NCI-H526 (cell line): ENCODE measurements at places on chromosomes 4 and X.

GRCh38 chrX:132483951-132484350, 4.9 kb downstream of the MBNL3 start:
- peak; percentile 53 for DNase-seq

DNA sequence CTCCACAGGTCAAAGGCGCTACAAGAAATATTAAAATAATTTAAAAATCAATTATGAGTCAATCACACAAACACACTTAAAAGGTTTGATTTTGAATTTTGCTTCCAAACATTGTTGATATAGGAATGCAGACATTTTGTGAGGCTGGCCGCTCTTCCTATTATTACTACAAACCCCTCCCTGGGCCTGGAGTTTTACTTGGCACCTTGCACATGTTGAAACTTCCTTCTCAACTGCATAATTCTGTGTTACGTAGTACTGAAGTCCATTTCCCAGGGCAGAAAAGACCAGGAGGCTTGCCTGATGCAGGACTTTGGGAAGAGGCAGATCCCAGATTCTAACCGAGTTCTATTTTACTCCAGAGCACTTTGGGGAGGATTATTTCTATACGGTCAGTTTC, 71.5 kb downstream of the CYTL1 start:
- DNase-seq, result no peak

- DNase-seq, result no peak
Observed at GRCh38 chrX:45952030-45952429, 593.2 kb downstream of the ZNF674 start.

DNA sequence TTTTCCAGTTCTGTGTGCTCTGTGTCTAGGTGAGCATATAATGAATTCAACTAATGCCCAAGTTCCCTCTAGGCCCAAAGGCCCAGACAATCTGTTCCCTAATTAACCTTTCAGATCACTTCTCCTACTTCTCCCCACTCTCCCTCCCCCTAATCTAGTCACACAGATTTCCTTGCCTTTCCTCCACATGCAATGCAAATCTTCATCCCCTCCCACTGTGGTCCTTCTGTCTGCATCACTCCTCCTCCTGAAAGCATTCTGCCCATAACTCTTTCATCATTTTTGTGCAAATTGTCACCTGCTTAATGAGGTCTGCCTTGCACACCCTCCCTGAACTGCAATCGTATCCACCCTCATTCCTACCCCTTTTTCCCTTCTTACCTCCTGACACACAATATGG, 346.6 kb downstream of the FBXO8 start:
- no peak for DNase-seq

- DNase-seq, result no peak
Observed at GRCh38 chrX:828411-828959, 197.9 kb downstream of the SHOX start.

DNA sequence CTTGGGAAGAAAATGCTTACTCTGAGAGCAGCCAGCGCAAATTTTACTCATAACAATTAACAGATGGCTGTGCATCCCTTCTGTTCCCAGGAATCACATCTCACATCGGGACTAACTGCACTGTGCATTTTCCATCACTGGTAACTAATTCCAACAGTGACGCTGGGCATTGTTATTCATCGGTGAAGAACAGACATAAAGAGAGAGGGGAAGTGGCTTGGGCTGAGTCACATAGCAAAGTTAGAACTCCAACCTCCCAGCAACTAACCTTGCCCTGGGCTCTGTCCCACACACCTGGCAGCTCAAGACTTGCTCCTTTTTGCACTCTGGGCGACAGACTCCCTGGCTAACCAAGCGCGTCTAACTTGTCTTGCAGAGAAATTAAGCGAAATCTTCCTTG, 6.4 kb upstream of the LONRF3 start:
- DNase-seq, result no peak

- DNase-seq, result no peak
Observed at GRCh38 chrX:109974906-109975655, 27.8 kb upstream of the TMEM164 start.

DNA sequence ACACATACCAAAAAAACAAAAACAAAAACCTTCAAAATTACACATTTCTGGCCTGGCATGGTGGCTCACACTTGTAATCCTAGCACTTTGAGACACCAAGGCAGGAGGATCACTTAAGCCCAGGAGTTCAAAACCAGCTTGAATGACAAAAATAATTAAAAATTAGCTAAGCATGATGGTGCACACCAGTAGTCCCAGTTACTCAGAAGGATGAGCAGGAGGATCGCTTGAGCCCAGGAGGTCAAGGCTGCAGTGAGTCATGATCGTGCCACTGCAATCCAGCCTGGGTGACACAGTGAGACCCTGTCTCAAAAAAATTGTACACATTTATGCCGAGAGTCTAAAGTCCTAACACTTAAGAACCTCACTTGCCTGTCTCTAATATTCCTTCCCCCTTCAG, 18.3 kb downstream of the SLC39A8 start:
- DNase-seq, result no peak

GRCh38 chr4:85826060-85826678, 351.2 kb downstream of the ARHGAP24 start:
- DNase-seq, result peak; percentile 19

DNA sequence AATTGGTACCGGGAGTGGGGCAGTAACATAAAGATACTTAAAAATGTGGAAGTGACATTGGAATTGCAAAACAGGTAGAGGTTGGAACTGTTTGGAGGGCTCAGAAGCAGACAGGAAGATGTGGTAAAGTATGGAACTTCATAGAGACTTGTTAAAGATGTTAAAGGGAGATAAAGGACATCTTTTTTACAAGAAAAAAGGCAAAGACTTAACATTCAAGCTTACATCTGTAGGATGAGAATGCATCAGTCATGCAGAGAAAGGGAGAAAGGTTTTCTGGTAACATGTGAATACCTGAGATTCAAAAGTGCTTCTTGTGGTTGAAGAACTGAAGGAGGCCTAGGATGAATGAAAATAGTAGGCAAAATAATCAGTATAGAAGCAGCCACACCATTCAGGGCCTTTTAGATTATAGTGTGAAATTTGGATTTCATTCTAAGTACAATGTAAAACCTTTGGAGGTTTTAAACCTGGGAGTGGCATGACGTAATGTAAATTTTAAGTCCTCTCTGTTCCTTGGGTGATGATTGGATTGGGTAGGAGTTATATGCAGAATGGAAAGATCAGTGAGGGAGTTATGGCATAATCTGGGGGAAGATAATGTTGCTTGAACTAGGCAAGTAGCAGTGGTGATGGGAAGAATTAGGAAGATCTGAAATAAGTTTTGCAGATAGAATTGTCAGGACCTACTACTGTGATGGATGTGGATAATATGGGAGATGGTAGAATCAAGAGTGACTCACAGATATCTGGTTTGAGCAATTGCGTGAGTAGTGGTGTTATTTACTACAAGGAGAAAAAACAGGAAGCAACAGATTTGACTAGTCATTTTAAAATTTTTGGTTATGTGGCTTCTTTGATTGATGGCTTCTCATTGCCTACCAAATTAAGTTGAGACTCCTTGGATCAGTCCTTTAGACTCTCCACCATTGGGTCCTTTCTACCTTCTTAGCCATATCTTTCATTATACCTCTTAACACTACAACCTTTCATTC, 138.7 kb downstream of the VSIG4 start:
- DNase-seq, result no peak

- DNase-seq, result no peak
Observed at GRCh38 chr4:111512081-111512783, 633.0 kb upstream of the FAM241A start.

DNA sequence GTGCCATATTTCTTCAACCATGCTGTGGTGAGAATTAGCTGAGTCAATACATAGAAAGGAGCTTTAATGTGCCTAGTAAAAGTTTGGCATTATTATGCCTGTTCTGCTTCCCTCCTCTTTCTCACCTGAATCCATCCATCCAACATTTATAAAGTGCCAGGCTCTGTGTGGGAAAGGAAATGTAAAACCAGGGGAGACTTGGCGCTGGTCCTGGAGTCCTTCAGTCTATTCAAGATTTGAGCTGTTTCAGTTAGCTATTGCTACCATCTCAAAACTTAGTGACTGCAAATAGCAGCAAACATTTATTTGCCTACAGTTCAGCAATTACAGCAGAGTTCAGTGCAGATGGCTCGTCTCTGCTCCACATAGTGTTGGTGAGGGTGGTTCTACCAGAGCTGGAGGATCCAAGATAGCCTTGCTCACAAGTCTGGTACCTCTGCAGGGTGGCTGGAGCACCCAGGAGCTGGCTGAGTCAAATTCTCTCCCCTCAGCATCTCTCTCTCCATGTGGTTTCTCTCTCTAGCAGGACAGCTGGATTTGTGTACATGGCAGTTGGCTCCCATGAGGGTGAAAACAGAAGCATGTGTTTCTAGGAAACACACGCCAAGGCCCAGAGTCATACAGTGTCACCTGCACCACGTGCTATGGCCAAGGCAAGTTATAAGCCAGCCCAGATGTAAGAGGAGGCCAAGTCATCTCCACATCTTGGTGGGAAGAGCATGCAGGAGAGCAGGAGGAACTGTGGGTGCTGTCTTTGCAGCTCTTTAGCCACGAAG, 77.3 kb downstream of the FHDC1 start:
- DNase-seq, result no peak

DNA sequence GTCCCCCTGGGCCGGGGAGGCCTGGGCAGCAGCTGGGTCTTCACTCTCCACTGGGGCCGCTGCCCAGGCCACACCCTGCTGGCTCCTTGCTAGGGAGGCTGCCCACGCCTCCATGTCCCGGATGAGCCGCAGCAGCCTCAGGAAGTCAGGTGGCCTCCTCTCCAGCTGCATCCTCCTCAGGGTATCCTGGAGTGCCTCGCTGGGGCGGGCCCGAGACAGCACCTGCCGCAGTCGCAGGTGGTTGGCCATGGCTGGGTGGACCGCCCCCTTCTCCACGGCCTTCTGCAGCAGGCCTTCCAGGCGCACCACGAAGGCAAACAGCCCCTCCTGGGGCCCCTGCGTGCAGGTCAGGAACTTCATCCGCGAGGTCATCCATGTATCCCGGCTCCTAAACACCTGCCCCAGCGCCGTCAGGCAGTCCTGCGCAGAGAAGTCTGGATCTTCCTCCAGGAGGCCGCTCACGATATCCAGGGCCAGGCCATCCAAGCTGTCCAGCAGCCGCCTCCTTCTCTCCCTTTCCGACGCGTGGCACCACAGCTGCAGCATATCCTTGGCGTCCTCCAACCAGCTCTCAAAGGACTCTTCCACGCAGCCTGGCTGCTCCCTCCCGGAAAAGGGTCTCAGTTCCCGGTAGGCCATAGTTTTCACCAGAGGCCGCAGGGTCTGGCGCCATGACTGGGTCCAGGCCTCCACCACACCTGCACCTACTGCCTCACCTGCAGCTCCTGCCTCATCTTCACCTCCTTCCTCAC, 2.1 kb downstream of the PNMA6F start:
- peak; percentile 28 for DNase-seq

GRCh38 chr4:126614356-126614855, 1018.4 kb upstream of the INTU start:
- DNase-seq, result no peak

DNA sequence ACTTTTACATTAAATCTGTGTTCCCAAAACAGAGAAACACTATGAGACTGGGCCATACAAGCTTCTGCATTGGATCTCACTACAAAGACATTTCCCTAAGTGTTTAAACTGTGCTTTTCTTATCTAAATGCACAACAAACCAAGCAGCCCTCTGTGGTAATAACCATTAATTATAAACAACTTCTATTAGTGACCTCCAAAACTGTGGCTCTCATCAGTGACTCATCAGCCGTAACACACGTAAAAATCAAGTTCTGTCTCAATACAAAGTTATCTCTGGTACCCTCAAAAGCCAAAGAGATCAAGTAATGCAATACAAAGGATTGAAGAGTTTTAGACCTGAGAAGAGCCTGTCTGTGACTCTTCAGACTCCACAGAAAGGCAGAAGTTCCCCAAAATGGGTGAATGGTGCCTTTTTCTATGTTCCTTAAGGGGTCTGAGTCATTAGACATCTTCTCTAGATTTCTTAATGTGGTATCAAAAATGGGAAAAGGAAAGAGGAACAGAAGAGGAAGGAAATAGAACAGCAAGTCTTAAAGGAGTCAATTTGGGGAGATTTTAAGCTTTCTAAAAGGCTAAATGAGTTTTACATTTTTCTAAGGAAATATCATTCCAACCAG, 189.8 kb upstream of the PPP1R2C start:
- DNase-seq, result no peak

GRCh38 chr4:147760695-147761094, 28.8 kb downstream of the ARHGAP10 start:
- DNase-seq, result no peak

DNA sequence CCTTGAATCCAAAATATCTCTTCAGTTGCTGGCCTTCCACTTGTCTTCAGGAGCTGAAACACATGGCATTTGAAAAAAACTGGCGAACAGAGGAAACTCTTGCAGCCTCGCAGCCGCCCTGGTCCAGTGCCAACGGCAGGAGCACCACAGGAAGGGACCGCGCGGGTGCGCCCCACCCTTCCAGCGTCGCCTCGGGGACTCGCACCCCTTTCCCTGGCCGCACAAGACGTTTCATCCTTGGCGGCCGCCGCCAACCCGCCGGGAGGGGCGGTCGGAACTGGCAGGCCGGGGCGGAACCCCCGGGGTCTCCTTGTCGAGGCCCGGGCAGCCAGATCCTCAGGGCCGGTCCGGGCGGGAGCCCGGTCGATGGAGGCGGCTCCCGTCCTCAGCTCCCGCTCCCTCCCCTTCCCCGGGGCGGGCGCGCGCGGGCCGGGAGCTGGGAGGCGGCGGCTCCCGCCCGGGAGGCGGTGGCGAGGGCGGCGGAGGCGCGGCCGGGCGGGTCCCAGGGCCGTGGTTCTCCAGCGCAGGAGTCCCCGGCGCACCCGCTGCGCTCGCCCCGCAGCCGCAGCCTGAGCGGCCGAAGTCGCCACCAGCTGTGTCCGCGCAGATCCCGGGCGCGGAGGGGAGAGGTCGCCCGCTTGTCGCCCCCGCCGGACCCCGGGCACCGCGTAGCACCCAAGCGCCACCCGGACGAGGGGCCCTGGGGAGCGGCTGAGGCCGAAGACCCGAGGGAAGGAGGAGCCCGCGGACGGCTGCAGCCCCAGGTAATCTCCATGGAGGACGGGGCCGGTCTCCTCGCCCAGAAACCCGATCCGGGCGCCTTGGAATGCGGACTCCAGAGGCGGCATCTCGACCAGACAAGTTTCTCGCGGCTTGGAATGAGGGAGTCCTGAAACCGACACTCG, 886 bp upstream of the NDST3 start:
- DNase-seq, result no peak

DNA sequence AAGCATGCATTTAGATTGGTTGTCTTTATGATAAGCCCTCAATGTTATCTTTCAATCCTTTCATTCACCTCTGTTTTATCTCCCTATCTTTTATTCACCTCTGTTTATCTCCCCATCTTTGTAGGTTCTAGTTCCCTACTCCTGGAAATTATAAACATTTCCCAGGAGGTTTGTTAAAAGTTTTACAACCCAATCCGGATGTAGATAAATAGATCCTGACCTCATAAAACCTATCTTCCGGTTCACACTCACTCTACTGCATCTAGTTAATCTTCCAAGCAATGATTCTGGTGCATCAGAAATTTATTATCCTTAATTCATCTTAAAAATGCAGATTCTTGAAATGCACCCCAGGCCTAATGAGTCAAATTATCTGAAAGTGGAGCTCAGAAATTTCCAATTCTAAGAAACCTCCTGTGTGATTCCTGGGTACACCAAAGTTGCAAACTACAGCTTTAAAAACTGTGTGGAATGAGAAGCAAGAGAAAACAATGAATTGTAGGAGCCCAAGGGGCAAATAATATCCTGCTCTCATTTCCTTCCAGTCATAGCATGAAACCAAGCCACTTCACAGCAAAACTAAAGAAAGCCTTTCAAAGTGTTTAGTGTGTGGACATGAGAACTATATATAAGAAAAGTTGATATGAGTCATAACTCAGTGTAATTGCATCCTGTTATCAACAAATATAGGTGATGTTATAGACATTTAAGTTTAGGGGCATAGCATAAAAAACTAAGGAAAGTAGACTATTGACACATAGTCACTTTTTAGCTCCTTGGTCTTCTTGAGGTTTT, 51.1 kb upstream of the UGT8 start:
- no peak for DNase-seq

GRCh38 chr4:1096841-1097240, 16.5 kb downstream of the RNF212 start:
- DNase-seq, result no peak
